Stimulated activated CD8-positive, alpha-beta memory T cell treated with anti-CD3 and anti-CD28 coated beads, Interleukin-4, amount 100 ng/mL, for 1 hour (primary cell): ENCODE measurements at places on chromosomes 7 and 10.

GRCh38 chr7:106031300-106032035, 68.4 kb downstream of the CDHR3 start:
- no peak for DNase-seq

- no peak for DNase-seq
These were observed 1.6 kb downstream of the FZD8 start for GRCh38 chr10:35640474-35640873.

DNA sequence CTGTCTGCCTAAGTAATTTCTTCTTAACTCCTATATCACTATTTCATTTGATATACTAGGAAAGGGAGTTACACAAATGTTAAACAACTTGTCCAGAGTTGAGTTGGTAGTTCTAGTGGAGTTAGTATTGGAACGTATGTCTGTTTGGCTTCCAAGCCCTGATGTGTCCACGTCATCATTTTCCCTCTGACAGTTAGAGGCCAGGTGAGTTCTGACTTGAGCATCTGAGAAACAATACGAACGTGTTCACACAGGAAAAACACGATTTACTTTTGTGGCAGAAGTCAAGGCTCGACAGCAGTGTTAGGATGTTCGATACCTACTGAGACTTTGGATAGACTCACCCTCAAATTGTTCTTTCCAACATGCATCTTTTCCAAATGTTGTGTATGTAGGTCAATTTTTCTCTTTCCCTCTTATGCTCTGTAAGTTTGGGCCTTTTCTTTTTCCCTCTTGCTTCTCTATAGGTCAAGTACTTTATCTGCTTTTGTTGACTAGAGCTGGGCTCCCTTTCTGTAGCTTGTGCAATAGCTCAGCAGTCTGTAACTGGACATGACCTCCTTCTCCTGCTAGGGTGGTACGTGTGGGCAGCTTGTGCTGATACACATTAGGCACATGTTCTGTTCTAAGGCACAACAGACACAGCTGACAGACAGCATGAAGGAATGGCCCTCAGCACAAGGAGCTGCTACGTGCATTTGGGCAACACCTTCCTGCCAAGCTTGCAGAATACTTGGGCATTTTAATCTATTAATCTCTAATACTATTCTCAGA, 222.9 kb downstream of the PTEN start:
- DNase-seq = no peak

GRCh38 chr10:127157089-127157488, 39.3 kb downstream of the INSYN2A start:
- no peak for DNase-seq

- no peak for DNase-seq
These were observed 137.9 kb upstream of the CCDC6 start for GRCh38 chr10:60044242-60044641.

DNA sequence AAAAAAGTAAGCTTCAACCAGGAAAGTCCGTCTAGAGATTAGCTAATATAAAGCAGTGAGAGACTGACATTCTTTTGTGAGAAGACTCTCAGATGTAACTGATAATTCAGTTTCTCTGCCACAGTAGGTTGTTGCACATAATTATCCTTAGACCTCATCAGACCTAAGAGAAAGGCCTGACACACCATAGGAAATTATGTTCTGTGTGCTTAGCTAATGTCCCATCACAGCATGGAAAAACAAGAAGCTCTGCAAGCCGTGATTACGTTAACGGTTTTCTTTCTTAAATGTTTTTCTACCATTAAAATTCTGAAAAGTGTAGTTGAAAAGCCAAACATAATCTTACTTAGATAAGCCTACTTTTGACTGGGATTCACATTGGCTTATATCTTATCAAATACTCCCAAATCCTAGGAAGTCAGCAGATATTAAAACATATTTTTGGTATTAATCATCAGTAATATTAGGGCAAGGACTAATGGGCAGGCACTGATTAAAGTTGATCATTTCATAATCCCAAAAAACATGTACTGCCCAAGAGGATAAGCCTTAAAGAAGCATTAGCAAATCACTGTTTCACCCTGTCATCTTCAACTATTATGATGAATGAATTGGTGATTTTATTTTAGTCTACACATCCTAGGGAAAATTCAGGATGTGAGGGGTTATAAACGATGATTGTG, 5.2 kb downstream of the CSTF2T start:
- DNase-seq = no peak

- no peak for DNase-seq
These were observed 7.6 kb downstream of the FOXK1 start for GRCh38 chr7:4689668-4690067.

DNA sequence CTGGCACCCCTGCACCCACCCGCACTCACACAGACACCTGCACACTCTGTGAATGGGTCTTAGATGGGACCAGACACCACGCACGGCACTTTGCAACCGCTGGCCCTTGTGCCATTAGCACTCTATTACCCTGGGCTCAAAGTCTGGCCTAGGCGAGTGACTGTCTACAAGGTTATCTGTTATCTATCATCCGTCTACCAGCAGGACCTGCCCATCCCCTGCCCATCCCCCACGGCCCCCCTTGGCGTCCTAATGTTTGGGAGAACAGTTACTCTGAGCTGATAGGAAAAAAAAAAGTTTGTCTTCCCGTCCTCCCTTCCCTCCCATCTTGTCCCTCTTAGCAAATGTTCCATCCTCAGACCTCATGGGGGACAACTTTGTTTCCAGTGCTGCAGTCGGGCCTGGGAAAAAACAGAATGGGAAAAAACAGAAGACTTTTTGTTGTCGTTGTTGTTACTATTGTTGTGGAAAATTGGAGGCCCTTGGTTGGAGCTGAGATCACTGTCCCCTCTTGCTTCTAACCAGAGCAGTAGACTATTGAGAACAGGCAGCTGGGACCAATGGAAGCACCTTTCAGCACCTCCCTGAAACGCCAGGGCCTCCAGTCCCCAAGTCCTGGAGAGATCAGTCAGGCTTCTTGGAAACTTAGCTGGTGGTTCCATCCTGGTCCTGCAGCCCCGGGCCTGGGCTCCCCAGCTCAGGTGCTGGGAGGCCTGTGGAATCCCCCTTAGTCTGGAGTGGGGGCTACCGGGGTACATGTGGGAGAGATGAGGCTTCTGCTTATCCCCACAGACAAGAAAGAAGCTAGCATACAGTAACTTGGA, 12.2 kb downstream of the UNCX start:
- no peak for DNase-seq

DNA sequence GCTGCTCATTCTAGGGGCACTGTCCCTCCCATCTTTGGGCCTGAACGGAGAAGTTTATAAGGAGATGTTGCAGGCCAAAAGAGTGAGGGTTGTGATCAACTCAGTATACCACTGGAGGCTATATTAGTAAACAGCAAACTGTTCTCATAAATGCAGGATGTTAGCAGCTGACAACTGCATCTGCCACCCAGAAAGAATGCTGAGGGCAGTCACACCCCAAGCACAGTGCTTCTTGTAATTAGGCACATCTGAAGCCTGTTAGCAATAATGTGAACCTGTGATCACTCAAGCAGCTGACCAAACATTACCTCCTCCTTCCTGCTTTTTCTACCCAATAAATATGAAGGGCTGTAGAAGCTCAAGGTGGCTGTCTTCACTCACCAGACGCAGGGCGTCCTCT, 38.4 kb upstream of the ZNF138 start:
- no peak for DNase-seq

DNA sequence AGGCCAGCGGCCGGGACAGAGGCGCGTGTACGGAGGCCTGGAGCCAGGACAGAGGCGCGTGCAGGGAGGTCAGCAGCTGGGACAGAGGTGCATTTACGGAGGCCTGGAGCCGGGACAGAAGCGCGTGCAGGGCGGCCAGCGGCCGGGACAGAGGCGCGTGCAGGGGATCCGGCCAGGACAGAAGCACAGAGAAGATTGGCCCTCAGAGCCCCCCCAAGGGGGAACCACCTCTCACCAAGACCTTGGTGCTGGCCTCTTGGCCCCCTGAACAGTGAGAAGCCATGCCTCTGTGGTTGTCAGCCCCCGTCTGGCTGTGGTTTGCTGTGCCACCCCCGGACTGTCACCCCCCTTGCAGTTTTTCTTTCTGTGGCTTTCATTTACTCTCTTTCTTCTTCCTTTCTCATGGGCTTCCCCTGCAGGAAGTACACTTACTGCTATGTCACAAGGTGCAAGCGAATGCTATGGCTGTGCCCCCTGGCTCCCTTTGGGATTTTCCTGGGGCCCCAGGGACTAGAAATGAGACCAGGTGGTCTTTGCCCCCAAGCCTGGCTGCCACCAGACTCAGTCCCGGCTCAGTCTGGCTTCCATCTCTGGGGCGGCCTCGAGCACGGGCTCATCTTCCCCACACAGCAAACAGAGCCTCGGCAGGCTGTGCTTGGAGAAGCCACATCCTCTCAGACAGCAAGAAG, 41.1 kb downstream of the INSIG1 start:
- DNase-seq = no peak
